Central memory CD4-positive, alpha-beta T cell (primary cell): ENCODE measurements at places on chromosomes 3 and 15.

- no peak for DNase-seq
Observed at GRCh38 chr3:55489798-55490132, 2.7 kb upstream of the WNT5A start.

DNA sequence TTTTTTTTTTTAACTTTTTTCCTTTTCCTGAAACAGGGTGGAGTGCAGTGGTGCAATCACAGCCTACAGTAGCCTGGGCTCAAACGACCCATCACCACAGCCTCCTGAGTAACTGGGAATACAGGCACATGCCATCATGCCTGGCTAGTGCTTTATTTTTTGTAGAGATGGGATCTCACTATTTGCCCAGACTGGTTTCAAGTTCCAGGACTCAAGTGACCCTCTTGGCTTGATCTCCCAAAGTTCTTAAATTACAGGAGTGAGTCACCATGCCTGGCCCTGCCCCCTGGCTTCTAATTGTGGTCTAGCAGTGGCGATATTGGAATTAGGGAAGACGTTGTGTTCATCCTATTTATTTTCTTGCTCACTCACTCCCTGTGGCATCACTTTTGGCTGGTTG, 1138.4 kb downstream of the SI start:
- DNase-seq: no peak

- DNase-seq: no peak
Observed at GRCh38 chr3:148923592-148923991, 58.5 kb downstream of the CPA3 start.

DNA sequence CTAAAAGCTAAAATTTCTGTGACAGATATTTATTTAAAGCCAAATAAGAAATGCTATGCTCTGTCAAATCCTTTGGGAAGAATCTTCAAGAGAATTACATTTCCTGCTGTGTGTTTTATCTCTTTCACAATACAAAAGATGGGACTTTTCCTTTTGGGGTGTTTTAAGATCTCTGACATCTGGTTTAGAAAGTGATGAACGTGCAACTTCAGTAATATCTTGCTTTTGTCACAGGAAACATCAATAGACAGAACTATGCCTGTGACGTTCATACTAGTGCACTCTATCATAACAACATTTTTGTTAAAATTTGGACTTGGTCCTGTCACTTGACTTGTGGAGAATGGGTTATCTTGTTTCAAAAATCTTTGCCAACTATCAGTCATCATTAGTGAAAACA, 195.7 kb upstream of the KCNMB2 start:
- DNase-seq: no peak

DNA sequence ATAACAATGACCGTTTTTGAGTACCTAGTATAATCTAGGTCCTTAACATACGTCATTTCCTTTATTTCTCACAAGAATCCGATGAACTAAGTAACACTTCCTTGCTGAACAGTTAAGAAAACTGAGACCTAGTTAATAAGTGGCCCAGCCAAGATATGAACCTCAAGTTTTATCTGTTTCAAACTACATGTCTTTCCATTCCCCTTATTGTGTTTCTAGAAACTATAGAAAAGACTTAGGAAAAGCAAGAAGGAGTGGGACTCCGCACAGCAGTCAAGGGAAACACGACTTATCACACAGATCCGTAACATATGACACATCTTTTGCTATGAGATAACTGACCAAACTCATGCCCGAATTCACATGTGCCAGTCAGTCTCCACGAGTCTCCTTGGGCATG, 221.2 kb upstream of the ADAMTS9 start:
- DNase-seq: no peak

DNA sequence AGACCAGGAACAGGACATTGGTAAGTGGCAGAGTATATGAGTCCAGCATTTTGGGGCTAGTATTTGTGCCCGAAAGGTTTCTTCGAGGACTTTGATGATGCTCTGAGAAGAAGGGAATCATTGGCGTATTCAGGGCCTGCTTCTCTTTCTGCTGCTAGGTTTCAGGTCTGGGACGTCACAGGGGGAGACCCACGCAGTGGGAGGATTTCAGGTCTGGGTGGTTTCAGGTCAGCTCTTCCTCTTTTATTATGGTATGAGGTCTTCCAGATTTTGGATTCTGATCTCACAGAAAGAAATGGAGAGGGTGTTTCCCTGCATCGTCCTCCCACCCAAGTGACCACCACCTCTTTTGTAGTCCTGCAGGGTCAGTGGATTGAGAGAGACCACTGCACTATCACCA, 62.5 kb downstream of the CDAN1 start:
- no peak for DNase-seq

GRCh38 chr3:132117642-132118041, 82.8 kb upstream of the CPNE4 start:
- DNase-seq: no peak

- no peak for DNase-seq
Observed at GRCh38 chr15:72933976-72934375, 118.3 kb upstream of the NEO1 start.

DNA sequence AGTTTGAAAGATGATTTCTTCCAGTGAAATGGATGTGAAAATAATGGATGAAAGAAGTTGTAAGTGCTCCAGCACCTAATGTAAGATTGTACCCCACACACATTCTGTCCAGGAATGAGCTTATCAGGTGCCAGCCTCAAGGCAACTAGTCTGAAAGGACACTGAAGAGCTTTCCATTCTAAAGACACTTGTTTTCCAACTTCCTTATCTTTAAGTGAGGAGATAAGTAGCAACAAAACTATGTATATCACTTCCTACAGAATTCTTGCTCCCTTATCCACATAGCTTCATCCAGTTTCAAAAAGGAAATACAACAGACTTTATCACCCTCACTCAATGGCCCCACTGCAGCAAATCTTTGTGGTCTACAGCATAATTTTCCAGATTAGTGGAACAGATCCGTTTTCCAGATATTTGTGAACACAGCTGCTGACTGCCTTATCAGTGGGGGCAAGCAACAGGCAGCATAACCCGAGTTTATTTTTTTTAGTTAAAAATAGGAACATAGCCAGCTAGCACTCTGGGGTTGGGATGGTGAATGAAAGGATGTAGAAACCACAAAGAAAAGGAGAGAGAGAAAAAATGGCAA, 60.6 kb downstream of the CD200R1L start:
- DNase-seq: no peak

GRCh38 chr3:129123314-129124060, 1.9 kb upstream of the RAB43 start:
- peak; percentile 44 for DNase-seq

DNA sequence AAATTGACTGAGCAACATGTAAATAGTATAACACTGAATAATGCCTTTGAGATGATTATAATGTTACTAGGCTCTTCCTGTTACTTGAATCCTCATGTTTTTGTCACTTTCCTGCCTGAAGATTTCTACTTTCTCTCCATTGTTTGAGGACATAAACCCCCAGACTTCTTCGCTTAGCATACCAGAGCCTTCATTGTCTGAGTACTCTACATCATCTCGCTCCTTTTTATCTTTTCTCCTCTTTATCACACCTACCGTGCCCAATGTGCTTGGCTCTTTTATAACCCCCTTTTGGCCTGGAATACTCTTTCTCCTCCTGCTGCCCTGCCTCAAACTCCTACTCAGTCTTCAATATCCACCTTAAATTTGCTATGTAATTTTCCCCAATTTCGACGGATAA, 30.3 kb upstream of the MGA start:
- DNase-seq: no peak

DNA sequence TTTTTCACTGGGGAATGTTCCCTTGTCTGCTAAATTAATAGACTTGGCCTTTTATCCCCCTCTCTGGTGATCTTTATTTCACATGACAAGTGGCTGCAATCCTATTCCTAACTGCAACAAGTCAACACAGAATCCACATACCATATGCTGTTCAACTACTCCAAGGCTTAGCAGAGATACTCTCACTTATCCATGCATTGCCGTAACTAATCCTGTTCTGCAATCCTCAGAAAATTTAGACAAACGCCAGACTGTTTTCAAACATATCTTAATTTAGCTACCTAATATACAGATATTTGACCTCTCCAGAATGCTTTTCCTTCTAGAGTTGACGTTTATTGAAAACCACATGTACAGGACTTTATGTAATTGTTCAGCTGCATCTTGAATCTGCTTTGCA, 37.9 kb downstream of the EID1 start:
- DNase-seq: no peak

DNA sequence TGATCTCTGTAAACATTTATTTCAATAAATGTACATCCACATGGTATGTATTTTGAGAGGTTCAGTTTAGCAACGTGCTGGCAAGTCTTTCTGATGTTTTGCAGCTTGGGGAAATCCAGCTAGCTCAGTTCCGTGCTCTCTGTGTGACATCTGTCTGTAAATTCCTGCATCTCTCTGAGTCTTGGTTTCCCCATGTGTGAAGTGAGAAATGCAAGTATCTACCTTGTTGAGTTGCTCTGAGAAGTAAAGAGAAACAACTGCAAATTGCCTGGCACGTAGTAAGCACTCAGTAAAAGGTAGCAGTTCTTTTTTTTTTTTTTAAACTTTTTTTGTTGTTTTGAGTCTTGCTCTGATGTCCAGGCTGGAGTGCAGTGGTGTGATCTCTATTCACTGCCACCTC, 30.2 kb upstream of the MORF4L1 start:
- DNase-seq: no peak

GRCh38 chr3:62187022-62187431, 186.3 kb downstream of the FEZF2 start:
- DNase-seq: no peak

GRCh38 chr3:48756640-48757039, 39.6 kb upstream of the IP6K2 start:
- no peak for DNase-seq

GRCh38 chr3:37662785-37663184, 198.9 kb upstream of the CTDSPL start:
- no peak for DNase-seq

DNA sequence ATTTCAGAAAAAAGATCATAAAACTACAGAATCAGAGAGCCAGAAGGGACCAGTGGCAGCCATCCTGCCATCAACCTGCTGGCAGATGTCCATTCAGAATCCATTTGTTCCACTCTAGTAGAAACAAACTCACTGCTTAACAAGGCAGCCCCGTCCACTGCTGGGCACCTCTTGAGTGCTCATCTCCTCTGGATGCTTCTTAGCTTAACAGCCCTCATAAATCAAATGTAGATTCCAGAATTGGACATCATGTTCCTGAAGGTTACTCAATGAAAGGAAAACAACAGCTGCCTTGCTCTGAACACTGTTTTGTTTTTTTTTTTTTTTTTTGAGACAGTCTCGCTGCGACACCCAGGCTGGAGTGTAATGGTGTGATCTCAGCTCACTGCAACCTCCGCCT, 37.3 kb downstream of the ABCC5 start:
- no peak for DNase-seq

- DNase-seq: no peak
Observed at GRCh38 chr15:29117778-29118177, 151.8 kb downstream of the NSMCE3 start.

DNA sequence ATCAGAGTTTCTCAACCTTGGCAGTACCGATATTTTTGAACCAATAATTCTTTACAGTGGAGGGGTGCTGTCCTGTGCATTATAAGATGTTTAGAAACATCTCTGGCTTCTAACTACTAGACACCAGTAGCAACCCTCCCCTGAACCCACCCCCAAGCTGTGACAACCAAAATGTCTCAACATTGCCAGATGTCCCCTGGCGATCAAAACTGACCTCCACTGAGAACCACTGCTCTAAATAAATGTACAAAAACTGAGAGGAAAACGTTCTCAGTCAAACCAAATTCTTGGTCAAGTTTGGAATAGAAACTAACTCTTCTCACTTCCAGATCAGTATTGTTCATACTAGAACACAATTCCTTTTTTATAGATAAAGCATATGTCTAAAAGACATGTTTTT, 58.5 kb downstream of the GPR160 start:
- no peak for DNase-seq

GRCh38 chr15:74027688-74028087, 33.2 kb downstream of the PML start:
- DNase-seq: no peak

DNA sequence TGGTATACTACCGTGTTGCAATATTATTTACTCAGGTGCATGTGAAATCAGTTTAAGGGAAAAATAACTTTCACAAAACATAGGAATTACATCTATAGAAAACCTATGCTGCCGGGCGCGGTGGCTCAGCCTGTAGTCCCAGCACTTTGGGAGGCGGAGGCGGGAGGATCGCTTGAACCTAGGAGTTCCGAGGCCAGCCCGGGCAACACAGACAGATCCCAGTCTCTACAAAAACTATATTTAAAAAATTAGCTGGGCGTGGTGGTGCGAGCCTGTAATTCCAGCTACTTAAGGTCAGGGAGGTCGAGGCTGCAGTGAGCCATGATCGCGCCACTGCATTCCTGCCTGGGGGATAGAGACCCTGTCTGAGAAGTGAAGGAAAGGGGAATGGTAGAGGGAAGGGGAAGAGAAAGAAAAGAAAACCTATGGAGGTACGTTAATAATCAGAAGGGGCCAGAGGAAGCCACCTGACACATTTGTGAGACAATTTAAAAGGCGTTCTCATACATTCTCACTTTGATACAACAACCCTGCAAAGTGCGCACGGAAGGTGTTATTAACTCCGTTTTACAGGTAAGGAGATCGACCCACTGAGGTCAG, 456 bp upstream of the TMEM62 start:
- no peak for DNase-seq

GRCh38 chr15:78830514-78831228, 19.4 kb upstream of the ADAMTS7 start:
- no peak for DNase-seq

DNA sequence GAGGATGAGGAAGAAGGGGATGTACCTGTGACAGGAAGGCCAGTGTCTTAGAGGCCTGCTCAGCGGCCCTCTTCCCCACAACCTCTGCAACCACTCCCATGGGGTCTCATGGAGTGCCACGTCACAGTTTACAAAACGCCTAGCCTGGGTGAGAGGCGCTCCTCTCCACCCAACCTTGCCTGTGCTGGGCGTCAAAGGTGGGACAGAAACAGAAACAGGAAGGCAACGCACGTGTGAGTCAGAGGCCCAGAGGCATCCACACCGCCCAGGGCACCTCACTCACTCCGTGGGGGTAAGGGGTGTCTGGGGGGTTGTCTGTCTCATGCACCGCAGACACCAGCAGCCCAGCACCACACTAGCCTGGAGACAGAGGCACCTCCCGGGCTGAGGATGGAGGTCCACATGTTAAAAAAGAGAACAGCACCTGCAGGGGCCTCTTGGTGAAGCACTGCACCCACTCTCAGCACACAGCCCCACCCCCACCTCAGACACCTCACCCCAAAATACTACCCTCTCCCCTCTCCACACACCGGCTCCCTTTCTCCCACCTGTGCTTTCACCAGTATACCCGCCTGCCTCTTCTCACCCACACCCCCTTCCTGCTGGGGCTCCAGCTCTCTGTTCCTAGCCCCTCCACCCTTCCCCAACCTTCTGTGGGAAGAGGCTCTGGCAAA, 4.7 kb upstream of the CALML4 start:
- DNase-seq: no peak

- no peak for DNase-seq
Observed at GRCh38 chr3:46868948-46869347, 5.7 kb upstream of the MYL3 start.
